ENCODE measurements at places on chromosomes 12 and 14.

DNA sequence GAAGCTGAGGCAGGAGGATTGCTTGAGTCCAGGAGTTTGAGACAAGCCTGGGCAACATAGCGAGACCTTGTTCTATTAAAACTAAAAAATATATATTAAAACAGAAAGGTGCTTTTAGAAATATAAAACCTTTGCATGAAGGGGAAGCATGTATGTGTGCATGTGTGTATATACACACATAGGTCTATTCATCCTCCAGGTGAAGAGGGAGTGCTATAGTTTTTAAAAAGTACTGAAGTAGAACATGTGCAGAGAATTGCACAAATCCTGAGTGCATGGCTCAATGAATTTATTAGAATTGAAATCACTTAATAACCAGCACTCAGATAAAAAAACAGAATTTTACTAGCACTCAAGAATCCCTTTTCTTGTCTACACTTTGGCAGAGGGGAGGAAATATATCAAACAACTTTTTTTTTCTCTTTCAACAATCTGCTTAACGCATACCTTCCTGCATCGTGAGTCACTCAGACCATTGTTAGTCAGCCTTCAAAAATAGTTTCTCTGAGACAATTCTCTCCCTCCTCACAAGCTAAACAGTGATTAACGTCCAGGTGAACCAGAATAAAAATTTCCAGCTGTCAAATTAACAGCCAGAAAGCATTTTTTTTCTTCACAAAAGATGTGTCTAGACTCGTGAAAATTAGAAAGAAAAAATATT, 17.7 kb upstream of the NEDD1 start:
- DNase-seq: no peak

DNA sequence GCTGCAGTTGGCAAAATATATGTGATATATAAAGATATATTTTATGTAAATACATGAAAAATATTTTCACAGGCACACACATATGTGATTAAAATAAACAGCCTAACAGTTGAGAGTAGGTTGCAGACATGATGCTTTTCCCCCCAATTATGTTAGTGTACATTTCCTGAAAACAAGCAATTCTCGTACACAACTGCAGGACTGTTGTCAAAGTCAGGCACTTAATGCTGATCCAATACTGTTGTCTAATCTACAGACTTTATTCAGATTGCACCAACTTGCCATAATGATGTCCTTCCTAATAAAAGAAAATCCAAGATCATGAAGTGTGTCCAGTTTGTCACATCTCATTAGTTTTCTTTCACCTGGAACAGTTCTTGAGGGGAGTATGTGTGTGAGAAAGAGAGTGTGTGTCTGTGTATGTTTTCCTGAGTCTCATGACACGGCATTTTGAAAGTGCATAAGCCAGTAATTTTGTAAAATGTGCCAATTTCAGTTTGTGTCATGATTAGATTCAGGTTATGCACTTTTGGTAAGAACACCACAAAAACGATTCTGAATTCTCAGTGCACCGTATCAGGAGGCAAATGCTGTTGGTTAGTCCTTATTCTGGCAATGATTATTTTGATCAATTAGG, 16.5 kb upstream of the SEL1L start:
- DNase-seq: no peak

GRCh38 chr12:12735301-12735700, 18.1 kb downstream of the CDKN1B start:
- DNase-seq: no peak

DNA sequence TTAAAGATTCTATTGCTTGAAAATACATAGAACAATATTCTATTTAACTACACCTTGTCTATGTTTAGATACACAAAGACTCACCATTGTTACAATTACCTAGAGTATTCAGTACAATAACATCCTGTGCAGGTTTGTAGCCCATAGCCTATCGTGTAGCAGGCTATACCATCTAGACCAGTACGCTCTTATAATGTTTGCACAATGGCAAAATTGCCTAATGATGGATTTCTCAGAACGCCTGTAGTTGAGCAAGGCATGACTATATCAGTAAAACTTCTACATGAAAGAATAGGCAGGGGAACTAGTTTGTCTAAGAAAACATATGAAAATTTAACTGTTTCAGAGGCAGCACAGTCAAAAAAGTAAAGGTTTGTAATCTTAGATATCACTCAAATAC, 375.9 kb downstream of the DAD1 start:
- no peak for DNase-seq

GRCh38 chr12:46126050-46126727, 135.8 kb upstream of the SCAF11 start:
- DNase-seq: no peak

GRCh38 chr14:69708049-69708448, 58.9 kb upstream of the SRSF5 start:
- no peak for DNase-seq

- no peak for DNase-seq
Measured at GRCh38 chr12:122096591-122097149, 18.1 kb downstream of the MLXIP start.

Data from CD4-positive, alpha-beta T cell treated with Interleukin-2 at 100 ng/mL for 4 hours (primary cell).